CD4-positive, alpha-beta T cell treated with Interleukin-15 for 1 hour (primary cell): ENCODE measurements at places on chromosomes 12 and 14.
A peak's percentile ranks its signal among the peaks of the same experiment; 100 is the strongest.

GRCh38 chr12:23098517-23098916 is 473.5 kb downstream of the ETNK1 start:
- DNase-seq, result no peak

- no peak for DNase-seq
Observed at GRCh38 chr14:54614296-54614695, 47.4 kb downstream of the SAMD4A start.

- no peak for DNase-seq
Observed at GRCh38 chr14:65565948-65566347, 153.4 kb downstream of the FUT8 start.

GRCh38 chr12:75766263-75767160 is 255.1 kb upstream of the KRR1 start:
- DNase-seq, result no peak

GRCh38 chr12:92928421-92928961 is 604 bp downstream of the EEA1 start:
- peak; percentile 41 for DNase-seq

- no peak for DNase-seq
Observed at GRCh38 chr12:20003252-20003651, 365.1 kb upstream of the PDE3A start.

GRCh38 chr12:49966511-49967041 is 4.9 kb downstream of the AQP5 start:
- DNase-seq, result no peak

DNA sequence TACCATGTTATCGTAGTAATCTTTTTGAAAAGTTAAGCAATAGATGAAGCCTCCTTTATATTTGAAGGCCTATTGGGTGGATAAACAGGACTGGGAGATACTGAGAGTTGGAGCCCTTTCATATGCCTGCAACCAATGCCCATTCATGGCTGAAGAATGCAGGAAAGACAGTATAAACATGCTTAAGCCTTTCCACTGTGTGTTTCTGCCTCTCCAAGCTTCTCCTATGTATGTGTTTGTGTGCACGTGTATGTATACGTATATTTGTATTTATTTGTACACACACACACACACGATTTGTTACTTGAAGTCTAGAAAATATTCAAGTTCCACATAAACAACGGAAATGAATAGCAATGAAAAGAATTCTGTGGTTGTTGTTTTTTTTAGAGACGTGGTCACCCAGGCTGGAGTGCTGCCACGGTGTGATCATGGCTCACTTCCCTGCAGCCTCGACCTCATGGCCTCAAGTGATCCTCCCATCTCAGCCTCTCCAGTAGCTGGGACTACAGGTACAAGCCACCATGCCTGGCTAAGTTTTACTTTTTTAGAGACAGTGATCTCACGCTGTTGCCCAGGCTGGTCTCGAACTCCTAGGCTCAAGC is 1453.5 kb downstream of the AACS start:
- no peak for DNase-seq

DNA sequence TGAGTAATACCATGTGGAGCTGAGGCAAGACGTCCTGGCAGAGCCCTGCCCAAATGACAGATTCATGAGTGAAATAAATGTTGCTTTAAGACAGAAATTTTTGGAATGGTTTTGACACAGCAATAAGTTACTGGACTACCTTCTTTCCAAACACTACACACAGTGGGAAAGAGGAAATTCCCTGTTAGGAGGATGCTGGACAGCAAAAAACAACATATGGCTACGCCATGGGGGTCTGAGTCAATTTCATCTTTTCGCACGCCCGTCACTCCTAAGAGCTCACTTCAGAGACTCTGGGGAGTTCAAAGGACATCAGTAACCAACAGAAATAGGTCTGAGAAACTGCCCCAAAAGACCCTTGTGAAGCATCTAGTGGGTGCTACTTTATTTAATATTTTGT is 55.4 kb downstream of the TMEM132C start:
- DNase-seq, result no peak

DNA sequence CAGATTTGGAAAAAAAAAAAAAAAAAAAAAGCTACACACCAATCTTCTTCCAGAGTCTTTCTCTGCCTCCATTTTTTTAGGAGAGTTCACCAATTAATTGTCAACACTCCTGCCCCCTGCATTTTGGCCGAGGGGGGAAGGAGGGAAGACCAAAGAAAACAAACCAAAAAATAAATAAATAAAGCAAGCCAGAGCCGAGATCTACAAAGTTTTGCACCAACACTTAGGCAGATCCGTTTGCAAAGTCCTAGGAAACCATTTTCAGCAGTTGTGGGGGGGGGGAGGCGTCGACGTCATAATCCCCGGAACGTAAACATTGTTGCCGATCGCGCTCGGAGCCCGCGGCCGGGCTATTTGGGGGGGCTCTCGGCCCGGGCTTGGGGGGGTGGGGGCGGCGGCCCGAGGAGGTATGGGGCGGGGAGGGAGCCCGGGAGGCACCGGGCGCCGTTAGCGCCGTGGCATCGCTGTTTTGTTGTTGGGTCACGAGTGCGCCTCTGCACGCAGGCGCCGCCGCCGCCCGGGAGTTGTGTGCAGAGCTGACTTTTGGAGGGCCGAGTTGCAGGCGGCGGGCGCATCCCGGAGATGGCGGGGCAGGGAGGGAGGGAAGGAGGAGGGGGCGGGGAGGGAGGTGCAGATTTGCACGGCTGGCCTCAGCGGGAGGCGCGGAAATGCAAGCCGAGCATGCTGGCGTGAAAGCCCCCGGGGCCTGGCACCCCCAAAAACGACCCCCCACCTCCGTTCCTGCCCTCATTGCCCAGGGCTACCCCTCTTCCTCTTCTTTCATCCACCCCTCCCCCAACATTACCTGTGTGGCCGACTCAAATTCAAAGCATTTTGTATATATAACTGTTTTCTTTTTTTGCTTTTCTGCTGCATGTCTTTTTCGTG is 598 bp downstream of the KDM2B start:
- peak; percentile 76 for DNase-seq

DNA sequence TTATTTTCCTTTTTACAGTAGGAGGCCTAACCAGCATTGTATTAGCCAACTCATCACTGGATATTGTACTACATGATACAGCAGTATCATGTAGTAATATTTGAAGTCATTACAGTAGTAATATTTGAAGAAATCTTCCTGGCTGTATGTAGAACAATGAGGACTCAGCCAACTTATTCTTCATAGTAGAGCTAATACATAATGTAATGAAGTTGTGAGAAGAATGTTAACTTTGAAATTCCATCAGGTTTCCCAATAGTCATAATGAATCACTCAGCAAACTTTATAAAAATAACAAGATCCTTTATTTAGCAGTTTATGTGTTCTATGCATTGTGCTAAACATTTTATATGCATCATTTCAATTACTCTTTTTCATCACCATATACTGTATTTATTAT is 61.8 kb downstream of the LRRK2 start:
- DNase-seq, result no peak
